ENCODE measurements at places on chromosomes 6 and 20.

- DNase-seq = no peak
These were observed 156.1 kb downstream of the MRPL14 start for GRCh38 chr6:43970913-43971775.

GRCh38 chr20:37343212-37343993, 2.5 kb upstream of the SRC start:
- no peak for DNase-seq

DNA sequence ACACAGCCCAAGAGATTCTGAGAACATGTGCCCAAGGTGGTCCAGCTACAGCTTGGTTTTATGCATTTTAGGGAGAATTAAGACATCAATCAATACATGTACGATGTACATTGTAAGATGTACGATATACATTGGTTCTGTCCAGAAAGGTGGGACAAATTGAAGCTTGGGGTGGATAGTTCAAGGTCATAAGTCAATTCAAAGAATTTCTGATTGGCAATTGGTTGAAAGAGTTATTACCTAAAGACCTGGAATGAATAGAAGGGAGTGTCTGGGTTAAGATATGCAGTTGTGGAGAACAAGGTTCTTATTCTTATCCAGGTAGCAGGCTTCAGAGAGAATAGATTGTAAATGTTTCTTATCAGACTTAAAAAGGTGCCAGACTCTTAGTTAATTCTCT, 31.8 kb upstream of the LCA5 start:
- no peak for DNase-seq

DNA sequence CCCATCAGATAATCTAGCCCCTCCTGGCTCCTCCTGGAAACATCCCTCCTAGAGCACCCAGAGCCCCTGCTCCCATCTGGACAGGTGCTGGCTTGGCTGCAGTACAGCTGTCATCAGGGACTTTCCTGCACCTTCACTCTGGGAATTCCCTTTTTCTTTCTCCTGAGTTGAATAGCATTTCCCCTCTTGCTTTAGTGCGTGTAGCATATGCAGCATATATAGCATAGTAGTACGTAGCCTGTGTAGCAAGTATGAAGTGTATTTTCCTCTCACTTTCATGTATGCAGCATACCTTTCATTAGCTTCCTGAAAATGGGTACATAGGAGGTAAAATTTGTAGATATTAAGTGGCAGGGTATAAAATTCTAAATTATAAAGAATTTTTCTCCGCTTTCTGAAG, 352.9 kb downstream of the ESR1 start:
- DNase-seq = no peak

DNA sequence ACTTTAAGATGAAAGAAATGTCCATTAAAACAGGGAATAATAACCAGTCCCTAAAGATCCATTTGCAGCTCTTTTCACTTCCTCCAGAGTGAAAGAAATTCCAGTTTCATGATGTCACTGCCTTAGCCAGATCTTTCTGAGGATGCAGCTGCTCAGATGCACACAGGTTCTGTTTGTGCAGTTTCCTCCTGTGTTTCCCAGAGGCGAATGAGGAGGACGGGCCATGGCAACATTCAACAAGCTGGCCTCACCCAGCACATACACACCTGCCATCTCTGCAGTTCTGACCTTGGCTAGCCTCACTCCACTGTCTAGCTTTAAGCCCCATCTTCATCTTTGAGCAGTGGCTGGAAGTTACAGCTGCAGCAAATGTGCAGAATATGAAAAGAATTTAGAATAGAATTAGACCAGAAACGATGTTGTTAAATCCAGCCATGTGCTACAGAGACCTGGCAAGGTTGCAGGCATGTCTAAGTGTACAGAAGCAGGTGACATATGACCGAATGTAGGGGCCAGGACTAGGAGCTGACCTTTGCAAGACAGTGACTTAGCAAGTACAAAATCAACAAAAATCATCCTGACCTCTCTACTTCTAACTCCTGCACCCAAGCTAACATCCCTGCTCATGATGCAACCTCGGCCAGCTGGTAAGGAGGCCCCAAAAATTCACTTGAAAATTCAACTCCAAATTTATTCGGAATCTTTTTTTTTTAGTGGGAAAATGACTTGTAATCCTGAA, 35.0 kb downstream of the FAM50B start:
- DNase-seq = no peak

DNA sequence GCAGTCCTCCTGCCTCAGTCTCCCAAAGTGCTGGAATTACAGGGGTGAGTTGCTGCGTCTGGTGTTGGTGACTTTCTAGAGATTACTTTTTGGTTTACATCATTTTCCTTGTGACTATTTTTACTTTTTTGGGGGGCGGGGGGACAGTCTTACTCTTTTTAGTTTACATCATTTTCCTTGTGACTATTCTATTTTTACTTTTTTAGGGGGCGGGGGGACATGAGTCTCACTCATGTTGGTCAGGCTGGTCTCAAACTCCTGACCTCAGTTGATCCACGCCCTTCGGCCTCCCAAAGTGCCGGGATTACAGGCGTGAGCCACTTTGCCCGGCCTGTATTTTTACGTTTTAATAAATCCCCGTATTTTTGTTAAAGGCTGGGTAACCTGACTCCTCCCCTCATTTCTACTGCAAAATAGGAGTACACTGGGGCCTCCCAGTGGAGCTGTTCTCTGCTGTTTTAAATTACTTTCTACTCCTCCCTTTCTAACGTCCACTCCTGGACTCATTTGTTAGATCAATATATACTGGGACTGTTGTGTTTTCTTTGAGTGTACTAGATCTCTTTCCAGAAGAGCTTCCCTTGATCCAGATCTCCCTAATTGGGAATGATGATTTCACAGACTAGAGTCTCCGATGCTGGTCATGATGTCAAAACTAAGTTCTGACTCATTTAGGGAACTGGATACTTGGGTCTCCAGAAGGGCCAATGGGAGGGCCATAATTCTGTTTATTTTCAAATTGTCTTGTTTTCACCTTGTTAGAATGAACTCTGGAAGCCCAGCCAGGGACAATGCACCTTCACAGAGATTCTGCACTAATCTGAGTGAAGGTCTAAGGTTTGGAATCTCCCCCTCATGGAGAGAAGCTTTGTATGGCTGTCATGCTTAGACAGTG, 9.2 kb downstream of the HSPA1B start:
- DNase-seq = no peak

- no peak for DNase-seq
These were observed 49.0 kb downstream of the MDGA1 start for GRCh38 chr6:37648465-37649330.

- no peak for DNase-seq
These were observed 60.6 kb upstream of the MDGA1 start for GRCh38 chr6:37758234-37758633.

DNA sequence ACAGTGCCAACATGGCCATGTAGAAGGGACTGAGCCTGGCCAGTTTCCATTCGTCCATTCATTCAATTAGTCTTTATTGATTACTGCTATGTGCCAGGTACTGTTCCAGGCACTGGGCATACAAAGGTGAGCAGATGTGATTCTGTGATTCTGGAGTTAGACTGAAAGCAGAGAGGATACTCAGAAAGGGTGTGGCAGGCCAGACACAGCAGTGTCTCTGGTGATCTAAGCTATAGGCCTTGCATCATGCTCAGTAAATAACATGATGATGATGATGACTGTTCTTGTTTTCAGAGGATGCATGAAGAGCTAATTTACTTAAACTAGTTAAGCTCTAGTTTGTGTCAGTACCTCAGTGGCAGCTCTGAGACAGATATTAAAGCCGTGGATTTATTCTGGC, 31.4 kb upstream of the FUCA2 start:
- no peak for DNase-seq

DNA sequence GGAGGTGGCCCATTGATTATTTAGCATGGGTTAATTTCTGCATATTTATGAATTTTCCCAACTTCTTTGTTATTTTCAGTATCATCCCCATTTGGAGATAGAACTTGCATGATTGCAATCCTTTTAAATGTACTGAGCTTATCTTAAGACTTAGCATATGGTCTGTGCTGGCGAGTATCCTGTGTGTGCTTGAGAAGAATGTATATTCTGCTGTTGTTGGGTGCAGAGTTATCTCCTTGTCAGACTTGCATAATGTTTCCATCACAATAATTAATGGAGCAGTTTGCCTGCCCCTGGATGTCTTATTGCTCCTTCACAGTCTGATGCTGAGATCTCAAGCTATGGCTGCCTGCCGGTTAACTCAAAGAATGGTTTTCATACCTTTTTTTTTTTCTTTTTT, 112.6 kb downstream of the CDYL start:
- DNase-seq = no peak

DNA sequence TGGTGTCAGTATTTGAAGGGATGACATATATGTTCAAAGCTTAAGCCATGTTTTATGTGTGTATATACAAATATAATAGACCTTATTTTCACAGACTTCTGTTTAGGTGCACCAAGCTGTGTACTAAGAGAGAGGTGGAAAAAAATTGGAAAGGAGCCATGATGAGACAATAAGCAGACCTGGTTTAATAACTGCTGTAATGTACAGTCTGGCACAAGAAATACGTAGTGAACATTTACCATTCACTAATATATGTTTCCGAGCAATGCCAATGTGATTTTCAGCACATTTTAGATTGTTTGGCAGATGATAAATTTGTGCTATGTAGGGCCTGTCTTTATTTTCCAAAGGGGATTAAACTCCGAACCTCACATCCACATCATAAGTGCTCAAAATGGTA, 116.3 kb downstream of the KHDC1L start:
- DNase-seq = no peak

DNA sequence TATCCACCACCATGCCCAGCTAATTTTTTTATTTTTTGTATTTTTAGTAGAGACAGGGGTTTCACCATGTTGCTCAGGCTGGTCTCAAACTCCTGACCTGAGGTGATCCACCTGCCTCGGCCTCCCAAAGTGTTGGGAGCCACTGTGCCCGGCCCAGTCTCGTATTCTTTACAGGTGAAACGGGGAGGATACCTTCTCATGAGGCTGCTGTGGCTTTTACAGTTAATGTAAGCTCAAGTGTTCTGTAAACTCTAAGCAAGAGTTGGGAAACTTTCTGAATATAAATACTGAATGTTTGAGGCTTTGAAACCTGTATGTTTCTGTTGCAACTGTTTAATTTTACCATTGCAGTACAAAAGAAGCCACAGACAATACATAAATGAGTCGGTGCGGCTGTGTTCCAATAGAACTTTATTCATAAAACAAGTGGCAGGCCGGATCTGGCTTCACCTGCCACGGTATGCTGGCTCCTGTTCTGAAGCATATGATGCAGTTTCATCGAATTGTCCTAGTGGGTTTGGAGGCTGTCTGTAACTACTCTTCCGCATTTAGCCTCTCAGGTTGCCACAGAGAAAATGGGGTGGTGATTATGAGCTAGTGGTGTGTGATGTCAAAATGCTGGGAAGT, 192.5 kb upstream of the ZFP64 start:
- no peak for DNase-seq

- no peak for DNase-seq
These were observed 48.1 kb downstream of the MCUR1 start for GRCh38 chr6:13766201-13766634.

DNA sequence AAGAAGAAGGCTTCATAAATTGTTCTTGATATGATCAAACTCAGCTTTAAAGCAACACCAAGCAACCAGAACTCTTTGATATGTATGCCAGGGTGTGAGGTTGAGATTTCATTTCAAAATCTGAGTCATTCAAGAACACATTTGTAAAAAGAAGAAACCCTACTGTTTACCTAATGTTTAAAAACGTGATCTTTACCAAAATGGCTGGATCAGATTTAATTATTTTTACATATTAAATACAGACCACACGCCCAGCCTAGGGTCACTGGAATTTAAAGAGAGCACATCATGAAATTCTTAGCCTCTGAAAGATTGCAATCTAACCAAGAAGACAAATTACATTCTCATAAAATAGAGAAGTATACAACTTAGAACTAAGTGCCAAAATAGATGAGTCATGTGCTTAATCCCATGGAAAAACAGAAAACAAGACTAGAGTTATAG, 206.8 kb upstream of the SMLR1 start:
- DNase-seq = no peak

GRCh38 chr6:5305968-5306626, 44.8 kb downstream of the FARS2 start:
- peak; percentile 34 for DNase-seq
